NCI-H187 treated with DMSO at 0.1 percent for 48 hours (cell line): ENCODE measurements at places on chromosomes 1 and 21.
A peak's percentile ranks its signal among the peaks of the same experiment; 100 is the strongest.

GRCh38 chr1:42420911-42421585 lies 34.8 kb downstream of the ZMYND12 start:
- DNase-seq, result peak; percentile 83

GRCh38 chr1:201404722-201405483 lies 5.8 kb upstream of the LAD1 start:
- no peak for DNase-seq

DNA sequence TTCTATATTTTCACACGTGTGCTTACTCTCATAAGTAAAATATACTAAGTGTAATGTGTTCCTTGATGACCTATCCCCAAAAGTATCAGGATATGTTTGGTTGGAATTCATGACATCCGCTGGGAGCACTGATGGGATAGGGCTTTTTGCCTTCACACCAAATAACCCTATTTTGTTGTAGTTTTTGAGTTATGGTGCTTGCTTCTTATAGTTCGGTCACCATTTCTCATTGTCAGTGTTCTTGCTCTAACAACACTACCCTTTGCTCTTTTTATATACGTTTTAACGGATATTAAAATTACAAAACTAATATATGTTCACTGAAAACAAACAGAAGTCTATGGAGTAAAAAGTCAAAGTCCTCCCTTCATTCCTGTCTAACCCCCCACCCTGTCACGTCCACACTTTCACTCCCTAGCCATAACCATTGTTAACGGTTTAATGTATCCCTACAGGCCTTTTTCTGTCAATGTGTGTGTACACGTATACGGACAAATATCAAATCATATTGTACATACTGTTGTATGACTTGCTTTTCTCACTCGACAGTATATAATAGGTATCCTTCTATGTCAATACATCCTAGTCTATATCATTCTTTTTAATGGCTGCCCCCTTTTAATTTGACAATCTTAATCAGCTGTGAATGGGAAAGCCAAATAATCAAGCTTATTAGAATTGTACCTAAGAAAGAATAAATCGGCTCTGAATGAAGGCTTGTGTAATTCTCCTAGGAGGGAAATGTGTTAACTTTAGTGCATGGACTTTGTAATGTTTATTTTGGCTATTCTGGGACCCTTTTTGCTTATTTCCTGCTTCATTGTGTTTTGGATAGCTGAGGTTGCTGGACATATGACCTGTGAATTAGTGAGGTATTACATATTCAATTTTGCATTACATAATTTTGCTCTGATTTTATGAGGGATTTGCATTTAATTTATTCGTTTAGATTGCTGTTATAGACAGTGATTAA lies 3.5 kb upstream of the RNF220 start:
- no peak for DNase-seq

DNA sequence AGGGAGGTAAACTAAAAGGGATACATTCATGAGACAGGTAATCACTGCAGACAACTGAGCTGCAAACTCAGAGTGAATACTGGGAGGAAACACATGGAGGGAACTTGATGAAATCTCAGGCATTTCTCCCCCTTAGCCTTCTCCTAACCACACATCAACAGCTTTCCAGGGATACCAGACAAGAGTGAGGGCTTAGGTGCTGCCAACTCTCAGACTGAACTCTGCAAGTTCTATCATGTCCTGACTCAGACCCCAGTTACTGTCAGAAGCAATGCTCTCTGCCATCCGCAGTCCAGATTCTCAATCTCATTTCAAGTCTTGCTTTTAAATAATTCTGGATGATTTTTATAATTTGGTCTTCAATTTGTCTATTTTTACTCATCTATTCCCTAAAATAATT lies 267.3 kb downstream of the LTN1 start:
- no peak for DNase-seq

DNA sequence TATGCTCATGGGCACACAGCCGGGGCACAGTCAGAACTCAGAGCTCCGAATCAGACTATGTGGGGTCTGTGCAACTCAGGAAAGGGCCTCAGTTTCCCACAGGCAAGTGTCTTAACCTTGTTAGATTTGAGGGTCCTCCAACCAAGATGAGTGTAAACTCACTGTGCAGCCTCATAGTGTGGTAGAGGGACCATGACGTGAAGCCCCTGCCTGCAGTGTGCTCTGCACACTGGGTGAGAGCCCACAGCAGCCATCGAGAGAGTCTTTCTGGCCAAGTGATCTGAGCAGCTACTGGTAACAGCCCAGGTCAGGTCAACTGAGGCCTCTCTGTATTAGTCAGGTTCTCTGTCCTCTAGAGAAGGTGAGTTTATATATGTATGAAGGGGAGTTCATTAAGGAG lies 592 bp upstream of the LYPD8 start:
- DNase-seq, result no peak

GRCh38 chr1:66172272-66172671 lies 361.7 kb upstream of the SGIP1 start:
- no peak for DNase-seq

GRCh38 chr21:16179773-16180172 lies 450.0 kb downstream of the USP25 start:
- no peak for DNase-seq

GRCh38 chr1:16352842-16353535 lies 709 bp upstream of the FBXO42 start:
- DNase-seq, result no peak

DNA sequence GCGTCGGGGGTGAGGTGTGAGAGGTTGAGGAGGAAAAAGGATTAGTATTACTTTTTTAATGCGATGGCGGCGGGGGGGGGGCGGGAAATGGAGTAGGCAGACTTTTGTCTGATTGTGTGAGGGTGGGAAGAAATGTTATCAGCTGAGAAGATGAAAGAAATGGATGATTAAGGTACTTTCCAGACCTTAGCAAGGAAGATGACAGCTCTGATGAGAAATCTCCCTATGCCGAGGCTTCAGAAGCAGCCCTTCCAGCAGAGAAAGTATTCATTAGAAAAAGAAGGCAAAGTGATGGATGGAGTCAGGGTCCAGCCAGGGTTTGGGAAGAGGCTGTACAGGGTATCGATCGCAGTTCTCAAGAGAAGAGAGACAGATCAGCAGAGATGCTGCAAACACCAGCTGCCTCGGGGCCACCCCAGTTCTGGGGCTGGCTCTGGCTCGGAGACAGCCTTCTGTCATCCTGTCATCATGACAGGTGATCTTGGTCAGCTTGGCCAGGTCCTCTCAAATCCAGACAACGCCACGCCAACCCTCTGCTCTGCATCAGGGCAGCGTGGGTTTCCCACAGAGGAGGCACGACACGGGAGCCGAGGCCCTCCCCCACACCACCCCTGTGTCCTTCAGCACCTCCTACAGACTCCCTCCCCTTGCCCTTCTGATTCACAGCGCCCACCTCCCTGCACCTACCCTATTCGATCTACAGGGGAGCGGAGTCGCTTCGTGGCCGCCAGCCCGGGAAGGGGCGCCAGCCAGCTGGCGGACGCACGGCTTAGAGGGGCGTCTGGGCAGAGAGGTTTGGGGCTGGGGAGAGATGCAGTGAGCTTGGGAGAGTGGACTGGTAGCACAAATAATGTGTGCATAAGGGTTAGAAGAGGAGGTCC lies 674 bp upstream of the ATXN7L2 start:
- DNase-seq, result no peak

- no peak for DNase-seq
These were observed 99.8 kb upstream of the ADGRL2 start for GRCh38 chr1:81700728-81701470.

- no peak for DNase-seq
These were observed 139.8 kb upstream of the CHODL start for GRCh38 chr21:18104802-18105201.

DNA sequence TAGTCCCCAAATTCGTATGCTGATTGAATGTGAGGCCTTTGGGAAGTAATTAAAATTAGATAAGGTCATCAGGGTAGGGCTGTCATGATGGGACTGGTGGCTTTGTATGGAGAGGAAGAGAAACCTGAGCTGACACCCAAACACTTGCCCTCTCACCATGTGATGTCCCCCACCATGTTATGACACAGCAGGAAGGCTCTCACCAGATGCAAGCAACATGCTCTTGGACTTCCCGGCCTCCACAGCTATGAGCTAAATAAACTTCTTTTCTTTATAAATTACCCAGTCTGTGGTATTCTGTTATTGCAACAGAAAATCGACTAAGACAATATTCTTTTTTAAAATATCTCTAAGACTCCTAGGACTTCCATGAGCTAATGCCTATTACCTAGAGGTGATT lies 43.6 kb upstream of the GUCA2B start:
- no peak for DNase-seq

- no peak for DNase-seq
These were observed 1.6 kb upstream of the EVA1C start for GRCh38 chr21:32410916-32411315.

DNA sequence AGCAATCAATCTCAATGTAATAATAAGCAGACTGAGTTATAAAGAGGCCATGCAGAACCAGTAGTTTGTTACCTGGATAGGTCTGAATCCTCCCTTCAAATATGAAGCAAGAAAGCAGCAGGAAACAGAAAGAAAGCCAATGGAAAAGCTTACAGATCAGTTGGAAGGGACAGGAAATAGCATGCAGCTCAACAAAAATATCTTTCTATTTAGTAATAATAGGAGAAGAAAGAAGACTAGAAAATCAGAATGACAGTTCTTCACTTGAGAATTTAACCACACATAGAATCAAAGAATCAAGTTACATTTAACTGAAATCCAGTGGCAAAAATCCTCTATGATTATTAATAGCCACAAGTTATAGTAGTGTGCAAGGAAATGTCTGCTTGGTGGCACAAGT lies 194.4 kb downstream of the EIF4G3 start:
- no peak for DNase-seq

- no peak for DNase-seq
These were observed 11.2 kb upstream of the CLDN8 start for GRCh38 chr21:30227128-30227527.

DNA sequence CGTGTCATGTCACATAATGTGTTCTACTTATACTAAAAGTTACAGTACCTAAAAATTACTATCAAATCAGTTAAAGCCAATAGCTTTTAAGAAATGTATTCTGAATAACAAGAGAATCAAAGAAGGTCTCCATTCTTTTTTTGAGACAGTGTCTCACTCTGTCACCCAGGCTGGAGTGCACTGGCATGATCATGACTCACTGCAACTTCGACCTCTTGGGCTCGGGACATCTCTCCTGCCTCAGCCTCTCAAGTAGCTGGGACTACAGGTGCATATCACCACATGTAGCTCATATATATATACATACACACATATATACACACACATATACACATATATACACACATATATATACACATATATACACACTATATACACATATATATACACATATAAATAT lies 20.1 kb downstream of the COP1 start:
- no peak for DNase-seq

DNA sequence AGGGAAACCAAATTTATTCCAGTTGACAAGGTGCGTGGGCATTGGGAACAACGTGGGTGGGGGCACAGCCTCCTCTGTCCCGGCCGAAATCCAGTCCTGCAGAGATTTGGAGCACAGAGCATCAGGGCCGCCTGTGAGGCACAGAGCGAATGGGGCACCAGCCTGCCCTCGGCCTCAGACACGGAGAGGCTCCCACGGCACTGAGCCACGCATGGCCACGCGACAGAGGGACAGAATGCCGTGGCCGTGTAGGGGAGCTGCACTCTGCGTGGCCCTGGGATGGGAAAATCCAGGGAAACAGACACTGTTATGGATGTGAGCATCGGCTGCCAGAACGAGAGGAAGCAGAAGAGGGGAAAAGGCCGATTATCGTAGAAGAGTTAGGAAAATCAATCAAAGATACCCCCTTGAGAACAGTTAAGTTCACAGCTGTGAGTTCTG lies 13.5 kb upstream of the C1orf159 start:
- DNase-seq, result no peak

DNA sequence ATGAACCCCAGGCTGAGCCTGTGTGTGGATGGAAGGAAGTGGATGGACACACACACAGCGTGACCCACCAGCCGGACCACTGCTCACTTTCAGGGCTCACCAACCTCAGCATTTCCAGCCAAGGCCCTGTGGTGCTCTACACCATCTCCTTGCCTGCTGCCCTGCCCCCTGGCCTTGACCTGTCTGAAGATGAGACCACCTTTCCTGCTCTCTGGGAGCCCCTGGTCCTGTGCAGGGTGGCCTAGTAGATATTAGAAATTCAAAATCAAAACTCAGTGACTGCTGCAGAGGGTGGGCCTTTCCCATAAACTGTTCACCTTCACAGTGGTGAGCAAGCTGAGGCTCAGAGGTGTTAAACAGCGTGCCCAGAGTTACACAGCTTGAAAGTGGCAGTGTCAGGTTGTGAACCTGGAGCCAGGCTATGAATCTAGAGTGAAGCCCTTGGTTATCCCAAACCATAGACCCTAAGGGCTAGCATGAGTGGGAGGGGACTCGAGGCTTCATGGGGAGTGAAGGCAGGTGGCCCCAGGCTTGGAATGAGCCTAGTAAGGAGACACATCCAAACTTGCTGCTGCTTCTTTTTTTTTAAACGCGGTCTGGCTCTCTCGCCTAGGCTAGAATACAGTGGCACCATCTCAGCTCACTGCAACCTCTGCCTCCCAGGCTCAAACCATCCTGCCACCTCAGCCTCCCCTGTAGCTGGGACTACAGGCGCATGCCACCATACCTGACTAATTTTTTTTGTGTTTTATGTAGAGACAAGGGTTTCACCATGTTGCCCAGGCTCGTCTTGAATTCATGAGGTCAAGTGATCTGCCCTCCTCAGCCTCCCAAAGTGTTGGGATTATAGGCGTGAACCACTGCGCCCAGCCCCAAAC lies 41.5 kb downstream of the MAN1C1 start:
- no peak for DNase-seq

DNA sequence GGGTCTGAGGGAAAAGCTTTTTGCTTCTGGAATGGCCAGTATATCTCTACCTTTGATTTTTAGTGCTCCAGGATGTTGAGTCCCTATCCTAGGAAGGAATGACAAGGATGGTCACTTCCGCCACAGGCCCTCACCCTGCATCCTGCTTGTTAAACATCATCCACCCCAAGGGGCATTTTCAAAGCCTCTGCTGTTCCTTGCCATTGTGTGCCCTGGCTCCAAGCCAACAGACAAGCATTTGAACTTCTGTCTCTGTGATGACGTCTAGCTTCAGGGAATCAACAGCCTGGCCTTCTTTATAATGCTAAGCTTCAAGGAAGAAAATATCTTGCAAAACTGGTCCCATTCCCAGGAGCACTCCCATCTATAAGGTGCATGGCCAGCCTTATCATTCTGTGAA lies 12.3 kb upstream of the JAM2 start:
- no peak for DNase-seq

DNA sequence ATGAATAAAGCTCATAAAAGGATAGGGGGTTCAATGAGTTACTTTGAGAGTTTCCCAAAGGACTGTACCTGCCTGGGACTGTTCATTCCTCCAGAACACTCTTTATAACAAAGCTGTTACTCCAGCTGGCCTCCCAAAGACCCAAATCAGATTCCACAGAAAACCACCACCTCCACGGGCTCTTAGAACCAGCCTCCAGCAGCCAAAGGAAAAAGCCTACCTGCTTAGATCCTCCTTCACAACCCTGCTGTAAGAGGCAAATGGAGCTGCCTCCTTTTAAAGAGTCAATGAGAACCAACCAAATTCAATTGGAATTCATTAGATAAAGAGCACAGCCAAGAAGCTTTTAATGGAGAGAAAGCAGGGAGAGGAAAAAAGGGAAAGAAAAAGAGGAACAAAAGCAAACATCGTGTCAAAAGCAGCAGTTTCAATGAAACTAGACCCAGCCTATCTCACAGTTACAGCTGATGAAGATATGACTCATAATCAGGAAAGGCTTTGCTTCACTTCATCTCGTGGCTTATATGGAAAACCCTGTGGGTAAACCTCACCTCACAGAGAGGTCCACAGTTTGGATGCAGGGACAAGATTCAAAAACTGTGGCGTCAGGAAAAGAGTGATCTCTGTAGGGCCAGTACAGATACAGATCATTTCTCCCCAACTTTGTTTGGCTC lies 27.8 kb upstream of the FMO4 start:
- no peak for DNase-seq

- DNase-seq, result no peak
These were observed 303.2 kb upstream of the FAM78B start for GRCh38 chr1:166470014-166470413.
